ENCODE measurements at places on chromosomes 13 and 19. TPM values are rescaled to one million over a fixed set of nuclear protein-coding genes. Genes with fewer than 3 reads are reported as not detected.

GRCh38 chr13:24842549-24843274, 78.7 kb downstream of the RNF17 start:
- H3K4me3 ChIP-seq = no peak overlapping the region
- DNase-seq = no peak

GRCh38 chr13:28744656-28745055, 25.9 kb upstream of the SLC46A3 start:
- H3K27me3 ChIP-seq = no peaks in the 10 kb centered on the region
- H3K4me3 ChIP-seq = no peak overlapping the region
- no peaks in the 10 kb centered on the region for H3K4me1 ChIP-seq

GRCh38 chr19:37334179-37335071, 36.5 kb upstream of the ZNF527 start:
- H3K27ac ChIP-seq = peak overlapping the region; percentile 69
- peaks cover 9% of the 10 kb centered on the region for H3K4me1 ChIP-seq
- DNase-seq = peak; percentile 90
- no peaks in the 10 kb centered on the region for H3K27me3 ChIP-seq
- no peaks in the 10 kb centered on the region for H3K36me3 ChIP-seq

GRCh38 chr13:44651209-44651608, 75.1 kb upstream of the TSC22D1 start:
- H3K36me3 ChIP-seq = no peaks in the 10 kb centered on the region
- no peak for DNase-seq
- H3K4me3 ChIP-seq = no peak overlapping the region
- H3K27me3 ChIP-seq = no peaks in the 10 kb centered on the region

- peaks cover 32% of the 10 kb centered on the region for H3K4me1 ChIP-seq
- peak; percentile 92 for DNase-seq
- H3K36me3 ChIP-seq = no peaks in the 10 kb centered on the region
- peak overlapping the region; percentile 83 for H3K27ac ChIP-seq
- peaks cover 34% of the 10 kb centered on the region for H3K27me3 ChIP-seq
- peak overlapping the region; percentile 19 for H3K4me3 ChIP-seq
Observed at GRCh38 chr19:46299004-46299509, 2.2 kb downstream of the HIF3A start.

DNA sequence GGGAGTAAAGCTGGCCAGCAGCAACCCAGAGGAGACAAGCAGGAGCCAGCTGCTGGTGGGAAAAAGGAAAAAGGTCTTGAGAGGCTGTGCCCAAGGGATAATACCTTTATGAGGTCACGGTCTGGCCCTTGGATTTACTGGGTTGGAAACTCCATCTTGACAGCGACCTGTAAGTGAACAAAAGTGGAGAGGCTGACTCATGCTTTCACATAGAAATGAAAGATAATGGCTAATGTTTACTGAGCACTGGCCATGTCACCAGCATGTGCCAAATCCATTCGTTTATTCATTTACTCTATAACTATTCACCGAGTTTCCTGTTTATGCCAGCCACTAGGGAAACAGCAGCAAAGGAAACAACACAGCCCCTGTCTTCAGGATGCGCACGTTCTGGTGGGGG, 4.7 kb downstream of the VRK3 start:
- no peak overlapping the region for H3K27ac ChIP-seq
- H3K27me3 ChIP-seq = no peaks in the 10 kb centered on the region
- H3K36me3 ChIP-seq = peaks cover 56% of the 10 kb centered on the region
- H3K4me1 ChIP-seq = peaks cover 18% of the 10 kb centered on the region
- H3K4me3 ChIP-seq = no peak overlapping the region
- DNase-seq = no peak

GRCh38 chr13:27466513-27466912, 16.1 kb upstream of the MTIF3 start:
- H3K4me1 ChIP-seq = no peaks in the 10 kb centered on the region
- no peak overlapping the region for H3K27ac ChIP-seq
- no peaks in the 10 kb centered on the region for H3K36me3 ChIP-seq
- H3K4me3 ChIP-seq = no peak overlapping the region
- DNase-seq = no peak

DNA sequence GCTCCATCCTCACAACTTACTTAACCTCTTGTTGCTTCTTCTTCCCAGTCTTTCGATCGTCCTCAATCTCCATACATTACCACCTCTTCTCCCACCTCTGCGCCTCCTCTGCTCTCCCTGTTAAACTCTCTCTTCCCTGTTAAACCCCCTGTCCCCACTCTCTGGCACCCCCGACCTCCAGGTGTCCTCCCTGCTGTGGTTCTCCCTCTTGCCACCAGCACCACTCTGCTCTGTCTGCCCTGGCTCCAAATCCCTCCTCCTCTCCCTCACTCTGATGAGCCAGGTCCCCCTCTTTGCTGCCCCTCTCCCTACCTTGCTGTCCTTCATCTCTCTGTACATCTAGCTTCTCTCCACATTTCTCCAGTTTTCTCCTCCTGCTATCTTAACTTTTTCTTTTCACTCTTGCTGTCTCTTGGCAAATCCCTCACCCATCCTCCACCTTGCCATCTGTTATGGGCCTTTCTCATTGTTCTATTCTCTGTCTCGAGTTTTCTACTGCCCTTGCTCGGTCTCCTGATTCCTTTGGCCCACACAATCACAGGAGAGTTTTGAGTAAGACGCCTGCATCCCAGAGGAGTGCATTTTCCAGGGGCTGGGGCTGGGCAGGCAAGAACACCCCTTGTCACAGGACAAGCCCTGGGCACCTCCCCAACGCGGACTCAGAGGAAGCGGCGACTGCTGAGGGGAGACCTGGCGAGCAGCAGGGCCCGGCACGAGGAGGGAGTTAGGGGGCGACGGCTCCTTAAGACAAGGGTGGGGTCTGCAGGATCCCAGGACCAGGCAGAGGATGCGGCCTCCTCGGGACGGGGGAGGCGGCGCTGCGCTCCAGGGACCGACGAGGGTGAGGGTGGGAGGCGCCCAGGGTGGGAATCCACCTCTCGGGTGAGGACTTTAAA, 21.4 kb upstream of the ERVV-1 start:
- no peak overlapping the region for H3K27ac ChIP-seq
- peaks cover 21% of the 10 kb centered on the region for H3K4me1 ChIP-seq
- no peaks in the 10 kb centered on the region for H3K27me3 ChIP-seq
- peak overlapping the region; percentile 48 for H3K4me3 ChIP-seq

DNA sequence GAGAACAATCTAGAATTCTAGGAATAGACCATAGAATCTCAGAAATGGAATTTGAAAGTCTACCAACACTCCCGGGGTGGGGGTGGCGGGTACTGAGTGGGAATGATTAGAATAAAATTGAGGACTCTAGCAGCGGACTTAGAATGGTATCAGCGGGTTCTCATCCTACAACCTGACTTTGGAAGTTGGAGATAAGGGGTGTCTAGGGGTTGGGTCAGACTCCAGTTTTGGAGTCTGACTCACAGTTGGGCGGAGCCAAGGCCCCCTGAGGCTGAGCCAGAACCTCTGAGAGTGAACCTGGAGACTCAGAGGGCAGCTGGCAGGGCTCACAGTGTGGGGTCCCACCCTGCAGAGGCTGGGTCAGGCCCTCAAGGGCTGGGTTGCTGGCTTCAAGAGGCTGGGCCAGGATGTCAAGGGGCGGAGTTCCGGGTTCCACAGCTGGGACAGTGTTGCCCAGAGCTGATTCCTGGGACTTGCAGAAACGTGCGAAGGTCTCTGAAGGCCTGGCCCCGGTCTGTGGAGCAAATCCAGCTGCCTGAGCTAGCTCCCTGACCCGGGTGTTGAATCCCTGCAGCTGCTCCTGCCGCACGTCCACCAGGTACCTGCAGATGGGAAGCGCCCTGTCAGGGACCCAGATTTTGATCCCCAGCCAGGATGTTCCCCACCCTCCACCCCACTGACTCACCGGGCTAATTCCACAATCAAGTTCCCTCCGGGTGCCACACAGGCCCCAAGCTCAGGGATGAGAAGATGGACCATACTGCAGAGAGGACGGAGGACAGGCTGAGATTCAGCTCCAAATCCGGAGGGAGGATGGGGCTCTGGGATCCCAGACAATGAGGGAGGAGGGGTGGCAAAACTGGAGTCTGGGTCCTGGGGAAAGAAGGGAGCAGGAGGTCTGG, 1.6 kb upstream of the TNNI3 start:
- H3K4me1 ChIP-seq = no peaks in the 10 kb centered on the region
- no peak overlapping the region for H3K27ac ChIP-seq
- no peaks in the 10 kb centered on the region for H3K36me3 ChIP-seq
- peaks cover 91% of the 10 kb centered on the region for H3K27me3 ChIP-seq
- no peak for DNase-seq
- no peak overlapping the region for H3K4me3 ChIP-seq

DNA sequence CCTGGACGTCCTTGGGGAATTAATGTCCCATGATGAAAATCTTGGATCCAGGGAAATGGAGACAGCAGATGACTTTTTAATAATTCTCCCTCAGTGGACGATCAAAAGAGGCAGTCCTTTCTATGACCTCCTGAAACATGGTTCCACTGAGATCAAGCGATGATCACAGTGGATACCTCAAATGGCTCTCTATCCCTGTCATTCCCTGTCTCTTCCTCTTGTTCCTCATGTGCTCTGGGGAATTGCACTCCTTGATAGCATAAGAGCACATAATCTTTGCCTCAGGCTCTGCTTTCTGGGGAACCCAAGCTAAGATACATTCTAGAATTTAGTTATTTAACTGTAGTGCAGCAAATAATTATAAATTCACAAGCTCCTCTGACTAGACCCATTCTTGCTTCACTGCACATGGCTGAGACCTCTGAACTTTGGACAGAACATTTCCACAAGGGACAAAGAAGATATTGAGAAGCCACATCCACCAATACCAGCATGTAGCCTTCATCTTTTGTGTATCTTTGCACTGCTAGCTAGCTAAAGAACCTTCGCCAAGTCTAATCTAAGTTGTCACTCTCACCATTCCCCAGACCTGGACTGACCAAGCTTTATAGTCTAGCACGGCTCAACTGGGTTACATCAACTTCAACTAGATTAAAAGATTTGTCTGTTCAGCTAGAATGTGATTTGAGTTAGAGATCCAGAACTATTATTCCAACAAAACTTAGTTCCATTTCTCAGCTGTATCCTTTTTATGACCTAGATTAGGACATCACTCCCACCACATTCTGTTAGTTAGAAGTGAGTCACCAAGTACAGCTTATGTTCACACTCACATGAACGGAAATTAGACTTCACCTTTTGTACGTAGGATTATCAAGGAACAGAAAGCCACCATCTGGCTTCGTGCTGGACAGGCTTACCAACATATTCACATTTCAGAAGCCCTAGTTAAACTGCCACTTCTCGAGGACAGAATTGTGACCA, 142.7 kb downstream of the SUCLA2 start:
- H3K27me3 ChIP-seq = no peaks in the 10 kb centered on the region
- no peaks in the 10 kb centered on the region for H3K4me1 ChIP-seq
- H3K36me3 ChIP-seq = no peaks in the 10 kb centered on the region

DNA sequence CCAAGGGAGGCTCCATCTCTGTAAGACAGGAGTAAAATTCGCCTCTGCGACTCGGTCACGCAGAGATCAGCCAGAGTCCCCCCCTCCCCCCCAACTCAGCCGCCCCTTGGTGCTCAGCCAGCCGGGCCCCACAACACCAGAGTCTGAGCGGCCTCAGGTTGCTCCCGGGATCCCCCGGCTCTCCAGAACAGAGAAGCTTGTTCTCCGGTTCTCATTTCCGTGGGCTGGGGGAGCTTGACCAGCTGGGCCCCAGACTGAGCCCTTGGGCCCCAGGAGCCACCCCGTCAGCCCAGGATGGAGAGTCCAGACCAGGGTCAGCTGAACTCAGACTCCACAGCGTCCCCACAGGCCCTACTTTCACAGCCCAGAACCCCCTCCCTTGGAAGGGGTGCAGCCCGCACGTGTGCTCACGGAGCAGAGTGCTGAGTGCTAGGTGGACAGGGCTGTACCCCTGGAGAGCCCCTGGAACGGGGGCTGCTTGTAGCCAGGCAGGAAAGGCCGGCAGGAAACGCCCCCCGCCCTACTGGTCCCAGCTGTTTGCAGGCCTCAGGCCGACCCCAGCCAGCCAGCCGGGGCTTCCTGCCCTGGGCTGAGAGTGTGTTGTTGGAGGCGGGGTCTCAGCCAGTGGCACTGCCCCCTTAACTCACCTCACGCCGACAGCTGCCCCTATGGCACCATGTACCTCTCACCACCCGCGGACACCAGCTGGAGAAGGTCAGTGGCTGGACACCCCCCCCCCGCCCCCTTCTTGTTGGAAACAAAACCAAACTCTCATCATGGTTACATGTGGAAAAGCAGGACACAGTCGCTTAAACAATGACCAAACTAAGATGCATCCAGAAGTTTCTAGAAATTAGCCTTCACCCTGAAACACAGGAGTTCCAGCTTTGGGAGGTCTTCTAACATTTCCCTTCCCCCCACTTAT, 44.4 kb downstream of the COMP start:
- H3K4me3 ChIP-seq = no peak overlapping the region
- no peaks in the 10 kb centered on the region for H3K27me3 ChIP-seq
- H3K4me1 ChIP-seq = peaks cover 7% of the 10 kb centered on the region
- H3K27ac ChIP-seq = no peak overlapping the region

- no peak overlapping the region for H3K27ac ChIP-seq
- peaks cover 13% of the 10 kb centered on the region for H3K4me1 ChIP-seq
- no peaks in the 10 kb centered on the region for H3K27me3 ChIP-seq
- H3K36me3 ChIP-seq = no peaks in the 10 kb centered on the region
- H3K4me3 ChIP-seq = no peak overlapping the region
- DNase-seq = no peak
Observed at GRCh38 chr13:114035186-114035582, 61.3 kb upstream of the C13orf46 start.

GRCh38 chr19:42282819-42283187, 13.8 kb downstream of the CIC start:
- H3K4me1 ChIP-seq = peaks cover 74% of the 10 kb centered on the region
- H3K4me3 ChIP-seq = peak overlapping the region; percentile 62
- peak overlapping the region; percentile 94 for H3K27ac ChIP-seq
- no peak for DNase-seq
- no peaks in the 10 kb centered on the region for H3K36me3 ChIP-seq
- no peaks in the 10 kb centered on the region for H3K27me3 ChIP-seq

GRCh38 chr13:79711631-79712030, 230.7 kb downstream of the NDFIP2 start:
- no peaks in the 10 kb centered on the region for H3K4me1 ChIP-seq
- no peak overlapping the region for H3K4me3 ChIP-seq
- DNase-seq = no peak
- H3K27ac ChIP-seq = no peak overlapping the region

- no peaks in the 10 kb centered on the region for H3K27me3 ChIP-seq
- H3K27ac ChIP-seq = peak overlapping the region; percentile 86
- no peak for DNase-seq
- peaks cover 21% of the 10 kb centered on the region for H3K4me1 ChIP-seq
- peak overlapping the region; percentile 92 for H3K4me3 ChIP-seq
- H3K36me3 ChIP-seq = no peaks in the 10 kb centered on the region
Observed at GRCh38 chr19:6362027-6362350, 658 bp downstream of the CLPP start.

The ZNF221 gene
- 9.3 TPM for polyA plus RNA-seq

The CACNA1A gene
- 4.0 TPM for polyA plus RNA-seq

The EPS8L1 gene
- 8.8 TPM for polyA plus RNA-seq

The OXGR1 gene
- 0.28 TPM for polyA plus RNA-seq

The MBD3L5 gene
- polyA plus RNA-seq = not detected

The ATP8A2 gene
- polyA plus RNA-seq = 13.4 TPM

The LIN7B gene
- 12.5 TPM for polyA plus RNA-seq

The SPACA4 gene
- 0.78 TPM for polyA plus RNA-seq

The MCF2L gene
- polyA plus RNA-seq = 29.0 TPM
